Ureter (tissue), 1 donor: ENCODE measurements at places on chromosomes 3 and 15.

DNA sequence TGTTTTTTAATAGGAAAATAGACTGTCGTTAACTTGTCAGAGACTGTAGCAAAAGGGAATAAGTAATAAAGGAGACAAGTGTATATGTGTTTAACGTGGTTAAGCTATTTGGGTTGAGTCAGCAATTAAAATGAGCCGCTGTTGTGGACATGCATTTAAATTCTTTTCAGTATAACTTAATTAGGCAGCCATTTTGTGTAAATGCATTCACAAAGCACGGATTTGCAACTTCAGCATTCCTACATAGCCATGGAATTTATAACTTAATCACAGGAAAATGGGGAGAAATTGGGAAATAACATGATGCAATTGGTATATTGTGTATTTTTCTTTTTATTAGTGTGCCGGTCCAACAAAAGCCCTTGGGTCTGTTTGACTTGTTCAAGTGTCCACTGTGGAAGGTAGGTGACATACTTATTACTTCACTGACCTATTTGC is 27.9 kb downstream of the USP3 start:
- DNase-seq = no peak

DNA sequence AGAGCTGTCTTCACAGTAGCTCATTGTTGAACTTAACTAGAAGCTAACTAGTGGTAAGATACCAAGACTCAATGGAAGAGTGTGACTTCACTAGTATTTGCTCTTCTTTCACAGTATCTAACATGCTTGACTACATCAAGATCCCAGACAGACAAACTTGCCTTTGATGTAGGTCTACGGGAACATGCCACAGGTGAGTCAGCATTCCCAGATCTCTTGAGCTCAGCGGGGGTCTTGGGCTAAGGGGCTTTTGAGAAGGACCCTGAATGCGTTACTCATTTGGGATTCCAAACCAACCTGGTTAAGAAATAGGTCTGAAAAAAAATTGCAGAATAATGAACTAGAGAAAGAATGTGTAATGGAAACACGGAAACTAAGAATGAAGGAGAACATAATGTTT is 222.4 kb downstream of the RYR3 start:
- DNase-seq = no peak

GRCh38 chr3:132135628-132136333 is 101.0 kb upstream of the CPNE4 start:
- no peak for DNase-seq

- DNase-seq = no peak
Observed at GRCh38 chr15:70269311-70269911, 171.7 kb upstream of the TLE3 start.

DNA sequence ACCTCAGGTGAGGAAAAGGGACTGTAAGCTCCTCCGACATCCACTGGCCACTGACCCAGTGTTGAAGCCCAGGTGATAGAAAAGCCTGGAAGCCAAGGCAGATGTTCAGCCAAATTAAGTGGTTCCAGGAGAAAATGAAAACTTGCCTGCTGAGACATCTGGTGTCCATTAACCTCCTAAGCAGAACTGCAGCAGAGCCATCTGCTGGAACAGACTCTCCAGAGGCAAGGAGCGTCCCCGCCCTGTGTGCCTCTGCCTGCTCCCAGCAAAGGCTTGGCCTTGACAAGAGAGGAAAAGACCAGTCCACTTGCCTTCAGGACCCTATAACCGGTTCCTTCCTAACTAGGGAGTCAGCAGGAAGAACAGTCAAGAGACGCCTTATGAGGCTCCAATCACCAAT is 48.2 kb downstream of the SRGAP3 start:
- no peak for DNase-seq

GRCh38 chr3:8643693-8644365 is 769 bp downstream of the SSUH2 start:
- no peak for DNase-seq

- no peak for DNase-seq
Observed at GRCh38 chr15:72851586-72851985, 68.0 kb upstream of the ADPGK start.

DNA sequence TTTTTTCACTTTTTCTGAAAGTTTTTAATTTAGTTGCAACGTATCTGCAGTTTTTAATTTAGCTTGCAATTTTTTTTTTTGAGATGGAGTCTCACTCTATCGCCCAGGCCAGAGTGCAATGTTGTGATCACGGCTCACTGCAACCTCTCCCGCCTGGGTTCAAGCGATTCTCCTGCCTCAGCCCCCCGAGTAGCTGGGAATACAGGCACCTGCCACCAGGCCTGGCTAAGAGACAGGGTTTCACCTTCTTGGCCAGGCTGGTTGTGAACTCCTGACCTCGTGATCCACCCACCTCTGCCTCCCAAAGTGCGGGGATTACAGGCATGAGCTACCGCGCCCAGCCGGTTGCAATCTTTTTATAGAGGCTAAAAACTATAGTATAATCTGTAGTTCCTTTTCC is 142.9 kb upstream of the ALCAM start:
- no peak for DNase-seq

- no peak for DNase-seq
Observed at GRCh38 chr3:128404276-128405068, 62.2 kb downstream of the DNAJB8 start.

DNA sequence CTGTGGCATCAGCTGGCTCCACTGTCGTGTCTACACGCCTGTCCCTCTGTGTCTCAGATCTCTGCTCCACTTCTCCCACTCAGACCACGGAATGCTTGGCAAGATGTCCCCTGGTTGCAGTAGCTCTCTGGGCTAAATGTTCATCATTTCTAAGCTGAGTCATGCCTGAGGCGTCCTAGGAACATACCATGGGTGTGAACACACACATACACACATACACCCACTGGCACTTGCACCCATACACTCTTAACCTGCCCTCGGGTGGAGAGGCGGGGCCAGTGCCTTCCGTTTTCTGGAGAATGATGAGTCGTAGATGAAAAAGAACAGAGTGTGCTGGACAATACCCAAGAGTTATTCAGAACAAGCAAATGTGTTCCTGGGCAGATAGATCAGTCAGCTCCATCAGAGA is 72.4 kb downstream of the SENP2 start:
- DNase-seq = no peak

GRCh38 chr15:31206386-31207181 is 105.1 kb upstream of the TRPM1 start:
- DNase-seq = no peak

DNA sequence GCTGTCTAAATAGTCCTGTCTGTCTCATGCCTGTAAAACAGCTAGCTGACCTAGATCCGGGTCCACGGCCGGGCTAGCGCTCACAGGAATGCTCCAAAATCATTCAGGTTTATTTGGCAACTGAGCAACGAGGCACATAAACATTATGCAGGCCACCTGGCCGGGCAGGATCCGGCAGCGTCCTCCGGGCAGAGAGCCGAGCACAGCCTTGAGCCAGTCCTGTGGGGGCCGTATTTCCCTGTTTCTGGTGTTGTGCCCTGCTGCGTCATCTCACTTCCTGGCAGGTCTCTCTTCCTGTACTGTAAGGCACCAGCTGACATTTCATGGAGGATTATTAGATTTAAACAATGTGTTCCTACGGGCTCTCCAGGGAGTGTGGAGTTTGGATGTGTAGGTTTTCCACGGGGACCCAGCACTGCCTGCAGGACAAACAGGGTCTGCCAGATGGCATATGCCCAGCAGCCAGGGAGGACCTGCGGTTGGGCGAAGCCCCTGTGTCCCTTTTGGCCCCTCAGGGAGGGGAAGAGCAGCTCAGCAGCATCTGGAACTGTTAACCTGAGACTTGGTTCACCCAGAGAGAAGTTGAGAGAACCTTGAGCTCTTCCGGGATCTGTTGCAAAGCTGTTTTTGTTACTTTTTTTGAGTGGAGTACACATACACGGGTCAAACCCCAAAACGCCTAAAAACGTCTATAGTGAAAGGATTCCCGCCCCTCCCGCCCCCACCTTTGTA is 16.6 kb upstream of the LRRK1 start:
- DNase-seq = peak; percentile 91
